ENCODE measurements at places on chromosomes 11 and 22. TPM values are rescaled to one million over a fixed set of nuclear protein-coding genes. Genes with fewer than 3 reads are reported as not detected.

MGAT3 gene
- under 0.01 TPM for total RNA-seq

GRIK4 gene
- total RNA-seq = under 0.01 TPM

B4GAT1 gene
- total RNA-seq = 95.6 TPM

OR4C12 gene
- total RNA-seq = not detected

ASPHD2 gene
- 2.3 TPM for total RNA-seq

PHLDA2 gene
- 5.0 TPM for total RNA-seq

DRD2 gene
- total RNA-seq = not detected

MAPK8IP2 gene
- under 0.01 TPM for total RNA-seq

RBMXL2 gene
- total RNA-seq = not detected

ANGPTL5 gene
- total RNA-seq = not detected

NRXN2 gene
- 6.4 TPM for total RNA-seq

TRIM49 gene
- total RNA-seq = not detected

NPAS4 gene
- not detected for total RNA-seq

ZDHHC13 gene
- 15.1 TPM for total RNA-seq

CFAP300 gene
- total RNA-seq = 5.3 TPM

DDTL gene
- 0.59 TPM for total RNA-seq

KLHL35 gene
- total RNA-seq = 2.9 TPM

GAB4 gene
- total RNA-seq = not detected

OR2AG1 gene
- total RNA-seq = not detected

MUC5AC gene
- total RNA-seq = not detected

OR2D2 gene
- 0.78 TPM for total RNA-seq

ADM2 gene
- 6.5 TPM for total RNA-seq

SAAL1 gene
- total RNA-seq = 10.4 TPM

SCO2 gene
- total RNA-seq = 3.0 TPM

TOM1 gene
- total RNA-seq = 40.9 TPM

LRP5 gene
- 97.4 TPM for total RNA-seq

OPCML gene
- 0.89 TPM for total RNA-seq

KDM4E gene
- not detected for total RNA-seq

CABP7 gene
- not detected for total RNA-seq

MAJIN gene
- total RNA-seq = under 0.01 TPM

MMP10 gene
- total RNA-seq = 1.3 TPM

BRMS1 gene
- total RNA-seq = 38.6 TPM

TTC9C gene
- 32.7 TPM for total RNA-seq

GAS2L1 gene
- 7.4 TPM for total RNA-seq

OR10A2 gene
- not detected for total RNA-seq

MOGAT2 gene
- total RNA-seq = not detected

SCUBE2 gene
- total RNA-seq = 1.8 TPM

C11orf42 gene
- not detected for total RNA-seq

PLEKHB1 gene
- total RNA-seq = 1.2 TPM

DDIAS gene
- 4.7 TPM for total RNA-seq

OR8G5 gene
- not detected for total RNA-seq

CRYAB gene
- total RNA-seq = 3.0 TPM

PIWIL4 gene
- total RNA-seq = 2.5 TPM

SBF1 gene
- 121 TPM for total RNA-seq

SLC22A9 gene
- not detected for total RNA-seq

PDGFD gene
- 0.83 TPM for total RNA-seq

OR4A16 gene
- total RNA-seq = not detected

TTLL1 gene
- total RNA-seq = 13.5 TPM

IGLL1 gene
- total RNA-seq = not detected

VPS51 gene
- 108 TPM for total RNA-seq

PHOX2A gene
- total RNA-seq = not detected

CHRM1 gene
- total RNA-seq = not detected

OR4D5 gene
- not detected for total RNA-seq

DCHS1 gene
- 10.4 TPM for total RNA-seq

SESN3 gene
- total RNA-seq = 12.2 TPM

MYBPC3 gene
- not detected for total RNA-seq
